Stimulated activated CD4-positive, alpha-beta T cell treated with anti-CD3 and anti-CD28 coated beads, Interleukin-4, amount 100 ng/mL, for 48 hours (primary cell): ENCODE measurements at places on chromosomes 5 and 9.

DNA sequence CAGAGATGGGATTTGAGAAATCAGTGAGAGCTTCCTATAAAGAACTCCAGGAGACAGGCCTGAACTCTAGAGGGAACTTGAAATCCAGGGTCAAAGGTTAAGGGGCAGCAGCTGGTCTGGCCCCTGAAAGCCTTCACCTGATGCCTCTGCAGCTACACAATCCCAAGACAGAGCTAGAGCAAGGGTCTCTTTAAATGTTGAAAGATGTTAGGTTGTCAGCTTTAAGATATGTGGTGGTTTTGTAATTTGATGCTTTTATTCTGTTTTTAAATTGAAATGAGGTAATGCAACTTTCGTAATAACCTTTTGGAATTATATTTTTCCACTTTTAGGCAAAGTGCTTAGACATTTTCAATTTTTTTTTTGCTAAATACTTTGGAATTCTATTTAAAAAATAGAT, 2.4 kb downstream of the SOWAHA start:
- DNase-seq: no peak

- DNase-seq: no peak
Measured at GRCh38 chr5:89374144-89374784, 491.3 kb upstream of the MEF2C start.

DNA sequence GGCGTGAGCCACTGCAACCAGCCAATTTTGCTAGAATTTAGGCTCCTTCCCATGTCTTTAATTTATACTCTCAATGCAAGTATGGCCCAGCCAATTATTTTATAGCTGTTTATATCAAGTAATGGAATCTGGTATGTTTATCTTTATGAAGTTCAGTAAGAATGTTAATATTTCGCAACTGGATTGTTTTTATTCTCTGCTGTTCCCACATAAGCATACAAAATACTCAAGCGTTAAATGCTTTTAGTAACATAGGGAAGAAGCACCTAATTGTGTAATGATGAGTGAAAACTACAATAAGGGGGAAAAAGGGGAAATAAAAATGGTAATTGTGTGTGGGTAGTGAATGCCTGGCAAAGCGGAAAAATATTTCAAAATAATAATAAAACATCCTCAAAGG, 21.3 kb downstream of the PWWP2A start:
- DNase-seq: no peak

DNA sequence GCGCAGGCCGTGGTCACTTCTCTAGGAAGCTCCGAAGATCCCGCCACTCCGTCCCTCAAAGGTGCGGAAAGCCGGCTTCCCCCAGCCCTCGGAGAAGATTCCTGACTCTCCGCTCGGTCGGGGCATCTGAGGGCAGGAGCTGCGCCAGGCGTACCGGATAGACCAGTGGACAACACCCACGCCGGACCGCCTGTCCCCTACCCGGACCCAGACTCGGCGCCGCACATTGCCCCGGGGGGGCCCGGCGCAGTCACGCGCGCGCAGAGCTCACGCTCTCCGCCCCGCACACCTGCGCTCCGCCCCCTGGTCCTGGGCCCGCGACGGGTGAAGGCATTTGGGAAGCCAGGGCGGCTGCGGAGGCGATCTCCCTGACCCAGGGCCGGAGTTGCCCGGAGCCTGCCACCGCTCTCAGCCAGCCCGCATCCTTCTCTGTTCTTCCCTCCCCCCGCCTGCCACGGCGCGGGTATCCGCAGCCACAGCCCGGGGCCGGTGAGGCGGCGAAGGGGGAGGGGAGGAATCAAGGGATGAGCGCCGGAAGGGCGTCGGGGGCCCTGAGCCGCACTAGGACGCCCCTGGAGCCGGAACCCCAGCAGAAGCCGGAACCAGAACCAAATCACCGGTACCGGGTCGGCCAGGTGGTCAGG, 448 bp downstream of the RELL2 start:
- peak; percentile 47 for DNase-seq

GRCh38 chr5:113520429-113520828, 6.9 kb downstream of the YTHDC2 start:
- DNase-seq: no peak

GRCh38 chr9:91949392-91949945, 559 bp downstream of the ROR2 start:
- no peak for DNase-seq

- DNase-seq: no peak
Measured at GRCh38 chr5:766666-767431, 17.7 kb downstream of the ZDHHC11B start.

GRCh38 chr5:156310115-156310514, 16.8 kb upstream of the SGCD start:
- DNase-seq: no peak

DNA sequence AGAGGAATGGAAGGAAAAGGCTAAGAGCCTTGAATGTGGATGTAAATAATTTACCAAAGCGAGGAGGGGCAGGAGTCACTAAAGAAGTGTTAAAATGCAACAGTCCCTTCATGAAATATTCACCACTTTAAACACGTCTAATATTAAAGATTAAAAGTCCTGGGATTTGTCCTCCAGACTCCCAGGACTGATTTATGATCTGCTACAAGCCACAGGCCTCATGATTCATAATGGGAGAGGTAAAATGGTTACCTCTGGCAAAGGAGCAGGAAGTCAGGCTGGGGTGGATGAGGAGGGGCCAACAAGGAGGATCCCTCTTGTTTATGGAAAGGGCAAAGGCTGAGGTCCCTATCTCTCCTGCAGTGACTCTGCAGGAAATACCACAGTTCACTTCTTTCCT, 292.4 kb downstream of the TRIM32 start:
- DNase-seq: no peak

- no peak for DNase-seq
Measured at GRCh38 chr5:143456952-143457547, 53.6 kb upstream of the NR3C1 start.

DNA sequence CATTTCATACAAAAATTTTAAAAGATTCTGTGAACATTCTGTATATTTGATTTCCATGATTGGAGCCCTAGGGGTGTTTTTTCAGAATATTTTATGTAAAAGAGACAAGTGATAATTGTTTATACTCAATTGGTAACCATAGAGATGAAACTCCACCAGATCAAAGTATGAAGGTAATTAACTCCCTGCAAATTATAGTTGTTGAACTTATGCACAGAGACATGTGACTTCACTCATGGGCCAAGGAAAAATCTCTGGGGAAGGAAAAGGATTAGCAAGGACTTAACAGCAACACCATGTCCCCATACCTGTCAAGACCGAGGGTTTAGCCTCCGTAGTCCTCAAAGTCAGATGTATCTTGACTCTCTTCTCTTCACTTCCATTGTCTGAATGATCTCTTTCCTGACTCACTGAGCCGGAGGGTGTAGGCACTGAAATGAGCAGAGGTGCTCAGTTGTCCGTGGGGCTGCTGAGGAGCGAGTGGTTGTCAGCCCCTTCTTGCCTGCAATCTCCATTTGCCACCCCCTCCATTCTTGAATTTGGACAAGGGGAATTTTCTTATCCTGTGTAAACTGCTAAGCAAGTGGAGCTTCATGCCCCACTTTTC, 17.5 kb upstream of the CXCL14 start:
- DNase-seq: no peak

DNA sequence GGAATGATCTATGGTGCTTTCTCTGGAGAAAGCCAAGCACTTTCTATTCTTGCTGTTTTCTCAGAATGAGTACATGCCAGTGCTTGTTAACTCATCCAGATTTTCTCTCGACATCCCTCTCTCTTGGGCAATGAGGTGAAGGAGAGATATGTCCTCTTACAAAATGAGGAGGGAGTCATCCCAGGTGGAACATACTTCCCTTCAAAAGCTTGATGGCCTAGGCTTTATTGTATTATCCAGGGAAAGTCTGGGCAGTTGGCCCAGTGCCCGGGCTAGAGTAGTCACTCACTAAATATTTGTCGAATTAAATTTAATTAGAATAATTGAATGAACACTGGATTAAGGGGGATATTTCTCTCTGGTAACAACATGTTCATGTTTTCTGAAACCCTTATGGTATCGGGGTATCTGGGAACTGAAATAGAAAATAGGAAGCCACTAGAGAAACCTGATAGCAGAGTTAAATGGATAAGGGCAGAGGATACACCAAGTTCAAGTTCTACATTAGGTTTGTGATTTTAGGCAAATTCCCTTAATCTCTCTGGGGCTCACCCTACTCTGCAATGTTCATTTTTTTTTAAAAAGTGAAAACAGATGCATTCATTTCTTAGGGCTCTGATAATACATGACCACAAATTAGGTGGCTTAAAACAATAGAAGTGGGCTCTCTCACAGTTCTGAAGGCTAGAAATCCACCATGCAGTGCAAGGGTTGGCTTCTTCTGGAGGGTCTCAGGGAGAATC, 99.6 kb downstream of the LIFR start:
- no peak for DNase-seq

DNA sequence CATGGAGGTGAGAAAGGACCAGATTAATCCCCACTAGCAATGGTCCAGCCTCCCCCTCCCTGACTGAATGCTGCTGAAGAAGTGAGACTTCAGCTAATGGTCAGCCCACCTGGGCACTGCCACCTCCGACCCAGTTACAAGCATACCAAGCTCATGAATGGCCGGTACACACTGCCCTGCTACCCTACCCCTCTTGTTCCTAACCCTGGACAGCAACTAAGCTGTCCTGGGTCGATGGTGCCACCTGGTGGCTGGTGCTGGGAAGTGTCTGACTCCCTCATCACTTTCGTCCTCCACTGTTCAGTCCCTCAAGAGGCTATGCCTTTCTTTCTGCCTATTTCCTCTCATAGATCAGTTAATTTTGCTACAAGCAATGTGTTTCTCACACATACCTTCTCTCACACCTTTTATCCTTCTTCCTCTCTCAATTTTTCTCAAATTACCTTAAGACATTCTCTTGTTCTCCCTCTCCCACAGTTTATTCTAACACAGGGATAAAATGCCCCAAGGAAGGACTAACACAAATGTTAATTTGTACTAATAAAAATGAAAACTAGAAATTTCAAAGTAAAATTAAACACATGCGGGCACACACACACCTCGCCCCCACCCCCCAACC, 42.4 kb downstream of the PAX5 start:
- peak; percentile 58 for DNase-seq

- no peak for DNase-seq
Measured at GRCh38 chr9:131840220-131840619, 100.3 kb upstream of the RAPGEF1 start.

DNA sequence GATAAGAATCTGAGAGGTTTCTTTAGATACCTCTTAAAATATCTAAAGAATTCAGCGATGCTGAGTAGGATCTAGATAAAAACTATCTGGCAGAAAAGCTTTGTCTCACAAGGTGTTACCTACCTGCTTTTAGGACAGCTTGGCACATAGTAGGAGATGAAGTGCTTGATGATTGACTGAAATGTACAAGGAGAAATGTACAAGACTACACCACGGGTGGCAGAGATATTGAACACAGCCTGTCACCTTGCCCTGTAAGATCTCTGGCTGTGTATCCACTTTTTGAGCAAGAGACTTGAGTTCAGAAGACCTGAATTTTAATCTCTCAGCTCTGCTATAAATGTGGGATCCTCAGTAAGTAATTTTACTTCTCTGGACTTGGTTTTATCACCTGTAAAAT, 15.7 kb downstream of the ALDOB start:
- DNase-seq: no peak

DNA sequence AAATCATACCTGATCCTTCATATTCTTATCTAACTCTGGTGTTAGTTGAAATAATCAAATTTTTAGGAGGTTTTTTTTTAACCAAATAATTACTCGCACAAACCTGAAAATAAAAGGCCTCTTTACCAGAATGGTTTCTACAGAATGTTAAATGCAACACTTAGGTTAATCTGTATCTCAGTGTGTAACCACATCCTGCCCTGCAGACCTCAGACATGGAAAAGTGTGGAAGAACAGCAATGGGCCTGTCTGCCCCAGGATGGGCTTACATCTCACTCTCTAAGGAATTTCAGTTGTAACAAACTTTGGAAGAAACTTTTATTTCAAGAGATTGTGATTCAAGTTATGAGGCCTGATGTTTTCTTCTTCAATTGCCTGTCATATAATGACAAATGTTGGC, 32.5 kb upstream of the MIER3 start:
- DNase-seq: no peak

DNA sequence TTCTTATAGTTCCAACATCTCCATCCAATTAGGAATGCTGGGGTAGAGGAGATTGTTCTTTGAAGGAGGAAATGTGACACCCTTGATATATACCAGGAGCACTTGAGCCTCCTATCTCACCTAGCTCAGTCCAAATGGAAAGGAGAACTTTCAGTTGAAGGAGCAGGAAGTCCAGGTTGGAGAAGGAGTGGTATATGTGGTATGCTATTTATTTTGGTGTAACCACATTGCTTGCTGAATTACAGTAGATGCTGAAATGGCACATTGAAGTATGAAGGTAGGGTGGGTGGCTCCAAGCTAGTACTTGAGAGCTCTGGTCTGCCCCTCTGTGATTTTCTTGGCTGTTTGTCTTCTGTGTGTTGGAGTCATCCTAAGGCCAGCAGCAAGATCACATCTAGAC, 6.1 kb downstream of the CSNK1G3 start:
- DNase-seq: no peak

- DNase-seq: no peak
Measured at GRCh38 chr5:39176759-39177630, 42.4 kb downstream of the FYB1 start.

- no peak for DNase-seq
Measured at GRCh38 chr9:123432331-123433236, 76.6 kb downstream of the CRB2 start.

GRCh38 chr5:123671711-123672456, 159.9 kb downstream of the CSNK1G3 start:
- no peak for DNase-seq

DNA sequence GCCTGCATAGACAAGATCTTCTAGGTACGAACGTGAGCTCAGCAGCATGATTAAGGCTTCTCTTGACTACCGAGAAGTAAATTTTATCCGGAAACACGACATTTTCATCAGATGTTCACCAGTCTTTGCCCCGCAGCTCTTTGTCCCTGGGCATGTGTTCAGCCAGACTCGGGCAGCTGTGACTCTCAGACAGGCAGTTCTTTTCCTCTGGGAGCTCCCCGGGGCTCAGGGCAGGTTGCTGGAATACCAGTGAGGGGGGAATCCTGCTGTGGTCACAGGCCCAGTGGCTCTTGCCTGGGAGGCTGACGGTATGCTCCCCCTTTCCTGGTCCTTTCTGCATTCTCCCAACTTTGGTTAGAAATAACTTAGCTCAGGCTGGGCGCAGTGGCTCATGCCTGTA, 186.1 kb downstream of the GNA14 start:
- DNase-seq: no peak

- DNase-seq: no peak
Measured at GRCh38 chr9:105539452-105539851, 18.5 kb upstream of the FKTN start.

- DNase-seq: no peak
Measured at GRCh38 chr5:172726966-172727365, 44.0 kb downstream of the DUSP1 start.

- no peak for DNase-seq
Measured at GRCh38 chr9:4027606-4028005, 272.3 kb downstream of the GLIS3 start.

DNA sequence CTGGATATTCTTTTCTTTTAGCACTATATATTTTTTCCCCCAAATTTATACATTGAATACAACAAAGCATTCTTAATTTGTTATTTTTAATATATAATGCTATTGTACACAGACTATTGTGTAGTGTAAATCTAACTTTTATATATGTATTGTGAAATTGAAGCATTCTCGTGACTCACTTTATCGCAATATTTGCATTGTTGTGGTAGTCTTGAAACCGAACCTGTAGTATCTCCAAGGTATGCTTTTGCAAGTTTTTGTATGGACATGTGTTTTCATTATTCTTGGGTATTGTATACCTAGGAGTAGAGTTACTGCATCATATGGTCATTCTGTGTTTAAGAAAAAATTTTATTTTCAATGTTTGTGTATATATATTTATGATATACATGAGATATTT, 49.6 kb downstream of the NSD1 start:
- DNase-seq: no peak
